ENCODE measurements at places on chromosomes 5 and 9.
A peak's percentile ranks its signal among the peaks of the same experiment; 100 is the strongest.

DNA sequence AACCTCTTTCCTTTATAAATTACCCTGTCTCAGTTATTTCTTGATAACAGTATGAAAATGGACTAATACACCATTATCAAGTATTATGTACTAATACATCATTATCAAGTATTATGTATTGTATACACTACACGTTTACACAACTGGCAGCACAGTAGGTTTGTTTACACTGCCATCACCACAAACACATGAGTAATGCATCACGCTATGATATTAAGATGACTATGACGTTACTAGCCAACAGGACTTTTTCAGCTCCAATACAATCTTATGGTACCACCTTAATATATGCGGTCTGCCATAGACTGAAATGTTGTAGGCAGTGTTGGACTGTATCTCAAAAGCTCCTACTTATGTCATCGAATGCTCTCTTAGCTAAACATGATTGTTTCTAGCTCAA lies 28.2 kb downstream of the PRELID2 start:
- no peak for DNase-seq

DNA sequence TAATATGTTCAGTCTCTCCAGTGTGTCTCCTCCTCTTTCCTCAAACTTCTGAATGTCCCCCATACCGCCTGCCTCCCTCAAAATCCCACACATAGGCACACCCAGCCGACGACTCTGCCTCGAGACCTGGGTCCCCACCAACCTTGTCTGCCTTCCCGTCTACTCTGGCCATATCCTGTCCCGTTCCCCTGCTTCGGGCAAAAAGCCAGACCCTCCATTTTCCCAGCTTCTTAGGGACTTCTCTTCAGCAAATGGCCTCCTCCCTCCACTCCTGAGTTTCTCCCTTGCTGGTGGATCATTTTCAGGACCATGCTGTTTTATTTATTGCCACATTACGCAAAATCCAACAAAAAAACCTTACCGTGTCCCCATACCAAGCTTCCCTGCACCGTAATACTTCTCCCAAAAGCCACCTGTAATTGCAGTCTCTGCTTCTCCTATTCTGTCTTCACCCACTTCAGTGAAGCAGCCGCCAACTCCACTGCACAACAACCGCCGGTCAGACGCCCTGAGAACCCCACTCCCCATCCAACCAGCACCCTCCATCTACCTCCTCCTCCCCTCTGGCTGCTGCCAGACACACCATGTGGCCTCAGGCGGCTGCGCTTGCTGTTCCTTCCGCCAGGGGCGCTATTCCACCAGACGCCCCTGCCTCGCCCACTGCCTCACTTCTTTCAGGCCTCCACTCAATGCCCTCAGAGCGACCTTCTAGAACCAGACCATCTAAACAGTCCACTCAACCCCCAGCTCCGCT lies 117.0 kb downstream of the TRPM6 start:
- DNase-seq, result no peak

GRCh38 chr9:131732061-131732526 lies 7.8 kb downstream of the RAPGEF1 start:
- peak; percentile 75 for DNase-seq

GRCh38 chr5:14870337-14871213 lies 1.0 kb downstream of the ANKH start:
- no peak for DNase-seq

GRCh38 chr5:134006115-134006514 lies 1.3 kb upstream of the VDAC1 start:
- DNase-seq, result no peak

- DNase-seq, result no peak
Measured at GRCh38 chr5:128772356-128772755, 192.9 kb upstream of the SLC27A6 start.

DNA sequence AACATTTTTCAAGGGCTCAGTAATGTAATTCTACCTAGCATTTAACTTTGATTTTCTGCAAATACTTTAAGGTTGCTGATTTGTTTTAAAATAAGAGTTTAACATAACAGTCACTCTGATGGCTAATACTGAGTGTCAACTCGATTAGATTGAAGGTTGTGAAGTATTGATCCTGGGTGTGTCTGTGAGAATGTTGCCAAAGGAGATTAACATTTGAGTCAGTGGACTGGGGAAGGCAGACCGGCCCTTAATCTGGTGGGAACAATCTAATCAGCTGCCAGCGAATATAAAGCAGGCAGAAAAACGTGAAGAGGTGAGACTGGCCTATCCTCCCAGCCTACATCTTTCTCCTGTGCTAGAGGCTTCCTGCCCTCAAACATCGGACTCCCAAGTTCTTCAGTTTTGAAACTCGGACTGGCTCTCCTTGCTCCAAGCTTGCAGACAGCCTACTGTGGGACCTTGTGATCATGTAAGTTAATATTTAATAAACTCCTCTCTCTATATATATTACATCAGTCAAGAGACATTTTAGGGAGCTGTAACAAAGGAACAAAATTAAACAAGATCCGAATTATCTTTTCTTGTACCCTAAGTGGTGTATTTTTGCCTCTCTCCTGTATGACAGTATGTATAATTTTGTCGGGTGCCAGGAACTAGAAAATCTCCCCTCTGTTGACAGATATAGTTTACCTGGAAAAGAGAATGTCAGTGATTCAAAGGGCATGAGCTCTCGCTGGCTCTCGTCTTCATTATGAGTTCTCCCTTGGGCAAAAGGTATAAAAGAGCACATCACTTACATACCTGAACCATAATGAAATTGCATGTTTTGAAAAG lies 576.1 kb downstream of the LRRC70 start:
- no peak for DNase-seq

GRCh38 chr5:19401032-19401431 lies 587.0 kb downstream of the CDH18 start:
- no peak for DNase-seq

Measured in epithelial cell of prostate (primary cell).